ENCODE measurements at places on chromosomes 12 and 14. TPM values are rescaled to one million over a fixed set of nuclear protein-coding genes. Genes with fewer than 3 reads are reported as not detected.

Gene TPH2
- not detected for polyA plus RNA-seq

Gene MUCL1
- polyA plus RNA-seq = not detected

Gene SPRYD4
- 2.3 TPM for polyA plus RNA-seq

Gene PARP11
- 1.8 TPM for polyA plus RNA-seq

Gene ZC2HC1C
- polyA plus RNA-seq = 0.88 TPM

Gene CPM
- 81.3 TPM for polyA plus RNA-seq

Gene COX14
- 134 TPM for polyA plus RNA-seq

Gene GLIPR1L1
- not detected for polyA plus RNA-seq

Gene MYL6
- polyA plus RNA-seq = 4,064 TPM
